ENCODE measurements at places on chromosomes 7 and 10.
A peak's percentile ranks its signal among the peaks of the same experiment; 100 is the strongest.

DNA sequence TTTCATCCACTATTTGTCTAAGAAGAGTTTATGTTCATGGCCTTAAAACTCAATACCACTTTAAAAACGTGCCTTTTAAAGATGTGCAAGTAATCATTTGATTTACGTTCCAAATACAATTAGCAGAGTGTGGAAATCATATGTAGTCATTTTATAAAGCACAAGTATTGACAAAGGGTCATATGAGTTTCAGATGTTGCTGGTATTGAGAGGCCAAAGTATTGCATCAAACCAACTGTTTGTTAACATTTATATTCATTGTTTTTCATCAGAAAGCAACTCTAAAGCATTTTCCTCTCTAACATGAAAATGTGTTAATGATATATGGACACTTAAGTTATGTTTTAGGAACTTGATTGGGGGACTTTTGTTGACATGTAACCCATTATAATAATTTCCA, 11.5 kb upstream of the TSGA13 start:
- no peak for DNase-seq

DNA sequence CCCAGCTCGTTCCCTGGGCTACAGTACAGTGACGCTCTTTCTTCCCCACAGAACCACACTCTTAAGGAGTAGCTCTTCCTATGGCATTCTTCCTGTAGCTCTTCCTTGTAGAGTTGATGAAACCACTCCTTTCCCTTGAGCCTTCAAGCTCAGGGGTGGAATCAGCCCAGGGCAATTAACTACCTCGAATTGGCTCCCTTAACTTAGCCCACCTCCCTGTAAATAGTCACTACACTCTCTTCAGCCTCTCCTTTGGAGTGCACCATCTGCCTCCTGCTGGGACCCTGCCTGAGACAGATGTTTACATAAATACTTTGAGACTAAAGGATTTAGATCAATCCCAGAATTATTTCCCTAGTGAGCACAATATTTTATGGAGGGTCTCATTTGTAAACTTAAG, 537.8 kb upstream of the AUTS2 start:
- DNase-seq = no peak

DNA sequence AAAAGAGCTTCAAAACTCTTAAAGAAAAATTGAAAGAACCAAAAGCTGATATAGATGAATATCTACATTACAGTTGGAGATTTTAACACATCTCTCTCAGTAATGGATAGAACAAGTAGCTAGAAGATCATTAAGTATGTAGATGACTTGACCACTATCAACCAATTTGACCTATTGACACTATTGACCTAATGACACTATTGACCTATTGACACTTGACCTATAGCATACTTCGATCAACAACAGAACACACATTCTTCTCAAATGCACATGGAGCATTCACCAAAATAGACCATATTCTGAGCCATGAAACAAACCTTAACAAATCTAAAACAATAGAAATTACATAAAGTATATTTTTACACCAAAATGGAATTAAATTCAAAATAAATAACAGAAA, 22.3 kb downstream of the GIMAP5 start:
- no peak for DNase-seq

- peak; percentile 16 for DNase-seq
Observed at GRCh38 chr10:117884093-117884492, 162.6 kb downstream of the RAB11FIP2 start.

- DNase-seq = no peak
Observed at GRCh38 chr10:68239596-68240150, 7.8 kb upstream of the ATOH7 start.

DNA sequence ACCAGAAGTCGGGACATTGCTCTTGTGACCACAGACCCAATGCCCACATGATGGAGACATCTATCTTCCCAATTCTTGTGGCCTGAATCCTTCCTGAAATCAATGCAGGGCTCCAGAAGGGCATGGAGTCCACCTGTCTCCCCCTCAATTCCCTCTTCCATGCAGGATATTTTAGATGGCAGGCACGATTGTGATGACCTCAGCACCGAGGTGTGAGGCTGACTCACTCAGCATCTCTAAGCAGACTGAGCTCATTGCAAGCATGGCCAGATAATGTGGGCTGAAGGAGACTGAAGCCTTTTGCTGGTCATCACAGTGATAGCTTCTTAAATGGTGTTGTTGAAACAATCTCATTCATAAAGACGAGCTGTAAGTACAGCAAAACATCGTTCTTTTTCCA, 374.9 kb upstream of the PODXL start:
- no peak for DNase-seq

- no peak for DNase-seq
Observed at GRCh38 chr7:1693991-1694524, 24.0 kb downstream of the ELFN1 start.

- DNase-seq = no peak
Observed at GRCh38 chr10:17504547-17505245, 50.3 kb upstream of the ST8SIA6 start.

GRCh38 chr7:96322373-96322695, 436 bp upstream of the SLC25A13 start:
- no peak for DNase-seq

DNA sequence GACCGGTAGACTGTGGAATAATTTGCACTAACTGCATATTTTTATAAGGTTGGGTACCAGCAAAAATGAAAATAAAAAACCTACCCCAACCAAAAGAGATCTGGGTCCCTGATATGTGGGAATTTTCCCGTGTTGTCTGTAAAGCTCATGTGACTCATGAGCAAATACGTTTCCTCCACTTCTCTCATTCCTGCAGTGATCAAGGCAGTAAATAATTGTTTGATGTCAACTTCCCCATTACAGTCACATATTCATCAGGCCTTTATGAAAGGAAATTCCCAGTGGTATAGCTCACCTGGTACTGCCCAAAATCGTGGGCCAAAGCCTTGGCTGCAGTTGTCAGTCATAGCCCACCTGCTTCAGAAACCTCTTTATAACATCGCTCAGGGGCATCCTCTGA, 166.0 kb upstream of the ANK3 start:
- no peak for DNase-seq

DNA sequence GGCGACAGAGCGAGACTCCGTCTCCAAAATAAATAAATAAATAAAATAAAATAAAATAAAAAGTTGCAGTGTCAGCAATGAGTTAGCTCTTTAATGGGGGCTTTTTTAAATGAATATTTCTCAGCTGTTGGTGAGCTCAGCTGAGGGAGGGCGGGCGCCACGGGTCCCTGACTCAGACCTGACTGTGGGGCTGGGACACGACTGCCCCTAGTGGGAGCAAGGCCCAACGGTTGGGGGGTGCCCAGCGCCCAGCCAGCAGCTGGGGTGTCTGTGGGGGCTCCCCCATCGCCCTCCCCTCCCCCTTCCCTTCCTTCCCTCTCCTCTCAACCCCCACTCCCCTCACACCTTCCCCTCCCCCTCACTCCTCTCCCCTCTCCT, 46.6 kb downstream of the PWWP2B start:
- peak; percentile 85 for DNase-seq

DNA sequence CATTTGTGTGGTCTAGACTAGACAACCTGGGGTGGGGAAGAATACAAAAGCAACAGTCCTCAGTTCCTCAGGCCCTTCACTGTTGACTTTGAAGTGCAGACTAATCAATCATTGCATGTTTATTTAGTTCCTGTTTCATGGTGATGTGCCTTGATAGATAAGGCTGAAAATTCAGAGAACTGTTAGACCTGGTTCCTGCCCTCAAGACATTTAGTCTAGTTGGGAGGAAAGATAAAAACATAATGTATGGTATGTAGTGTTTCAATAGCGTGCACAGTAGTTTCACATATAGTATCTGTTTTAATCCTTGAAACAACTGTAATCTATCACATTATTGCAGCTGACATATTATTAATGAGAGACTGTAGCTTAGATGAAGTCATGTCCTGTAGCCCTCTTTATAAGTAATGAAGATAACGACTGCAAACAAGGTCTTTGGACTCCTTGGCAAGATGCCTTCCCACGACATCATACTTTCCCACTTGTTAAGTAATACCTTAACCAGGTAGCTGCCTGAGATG, 124.0 kb downstream of the CELF2 start:
- DNase-seq = no peak

DNA sequence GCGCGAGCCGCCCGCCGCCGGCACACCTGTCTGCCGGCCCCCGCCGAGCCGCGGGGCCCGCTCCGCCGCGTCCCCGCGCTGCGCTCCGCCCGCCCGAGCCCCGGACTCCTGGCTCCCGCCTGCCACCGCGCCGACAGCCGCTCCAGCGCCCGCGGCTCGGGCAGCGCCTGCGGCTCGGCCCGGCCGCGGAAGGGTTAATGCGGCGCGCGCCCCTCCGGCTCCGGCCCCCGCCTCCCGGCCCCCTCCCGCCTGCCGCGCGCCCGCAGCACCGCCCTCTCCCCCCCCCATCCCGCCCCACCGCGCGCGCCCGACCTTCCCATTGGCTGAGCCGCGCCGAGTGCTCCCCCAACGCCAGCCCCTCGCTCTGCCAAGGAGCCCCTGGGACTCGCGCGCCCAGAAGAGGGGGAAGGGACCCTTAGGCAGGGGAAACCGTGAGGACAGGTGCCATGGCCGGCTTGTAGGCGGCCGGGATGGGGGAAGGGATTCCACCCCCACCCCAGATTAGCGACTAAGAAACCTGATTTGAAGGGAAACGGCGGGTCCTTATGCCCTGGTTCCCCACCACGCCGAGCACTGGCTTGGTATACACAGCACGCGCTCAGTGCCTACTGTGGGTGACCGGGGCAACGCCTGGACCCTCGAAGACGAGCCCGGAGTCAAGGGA, at the start of gene KCNH2:
Gene KCNH2 (minus strand): TSS at position 196 of the 664 bp plus-strand sequence. CDS start 408 bp downstream, outside the sequence.
- DNase-seq = no peak

DNA sequence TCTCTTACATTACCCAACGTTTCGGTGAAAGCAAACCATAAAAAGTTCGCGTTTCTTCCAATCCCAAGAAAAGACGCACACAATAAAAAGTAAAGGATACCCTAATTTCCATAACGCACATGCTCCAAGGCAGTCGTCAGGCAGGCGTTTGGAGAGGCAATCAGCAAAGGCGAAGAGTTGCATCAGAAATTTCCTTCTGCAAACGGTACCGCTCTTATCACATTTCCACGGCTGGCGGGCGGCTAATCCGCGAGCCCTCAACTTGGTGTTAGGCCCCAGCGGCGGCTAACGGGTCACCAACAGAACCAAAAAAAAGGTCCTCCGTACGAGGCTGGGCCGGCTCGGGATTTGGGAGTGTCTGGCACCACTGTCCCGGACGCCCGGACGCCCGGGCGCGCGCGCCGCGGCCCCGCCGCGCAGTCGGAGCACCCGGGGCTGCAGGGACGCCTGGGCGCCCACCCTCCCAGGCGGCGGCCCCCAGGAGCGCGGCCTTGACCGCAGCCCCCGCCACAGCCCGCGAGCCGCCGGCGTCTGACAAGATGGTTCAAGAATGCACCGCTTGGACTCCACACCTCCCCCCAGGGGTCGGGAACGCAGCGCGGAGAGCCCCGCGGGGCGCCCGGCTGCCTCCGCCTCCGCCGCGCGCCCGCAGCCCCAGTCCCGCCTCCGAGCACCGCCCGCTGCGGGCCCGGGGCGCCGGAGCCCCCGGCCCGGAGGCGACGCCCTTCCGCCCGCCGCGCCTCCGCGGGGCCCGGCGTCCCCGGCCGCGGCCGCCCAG, 9.8 kb upstream of the GRB10 start:
- peak; percentile 24 for DNase-seq

DNA sequence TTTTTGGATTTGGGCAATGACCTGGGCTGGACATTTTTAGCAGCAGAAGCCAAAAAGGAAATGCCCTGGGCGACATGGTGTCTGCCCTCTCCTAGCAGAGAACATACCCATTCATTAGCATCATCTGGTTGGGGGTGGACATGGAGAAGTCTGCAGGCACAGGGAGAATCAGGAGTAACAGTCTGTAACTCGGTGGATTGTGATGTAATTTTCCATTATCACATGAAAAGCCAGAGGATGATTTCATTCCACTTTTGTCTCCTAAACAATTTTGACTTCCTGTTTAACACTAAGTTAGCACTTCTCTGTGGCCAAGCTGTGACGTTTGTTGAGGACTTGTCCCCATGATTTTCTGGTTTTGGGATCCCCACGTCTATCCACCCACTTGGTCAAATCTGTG, 153.8 kb upstream of the HABP2 start:
- DNase-seq = no peak

DNA sequence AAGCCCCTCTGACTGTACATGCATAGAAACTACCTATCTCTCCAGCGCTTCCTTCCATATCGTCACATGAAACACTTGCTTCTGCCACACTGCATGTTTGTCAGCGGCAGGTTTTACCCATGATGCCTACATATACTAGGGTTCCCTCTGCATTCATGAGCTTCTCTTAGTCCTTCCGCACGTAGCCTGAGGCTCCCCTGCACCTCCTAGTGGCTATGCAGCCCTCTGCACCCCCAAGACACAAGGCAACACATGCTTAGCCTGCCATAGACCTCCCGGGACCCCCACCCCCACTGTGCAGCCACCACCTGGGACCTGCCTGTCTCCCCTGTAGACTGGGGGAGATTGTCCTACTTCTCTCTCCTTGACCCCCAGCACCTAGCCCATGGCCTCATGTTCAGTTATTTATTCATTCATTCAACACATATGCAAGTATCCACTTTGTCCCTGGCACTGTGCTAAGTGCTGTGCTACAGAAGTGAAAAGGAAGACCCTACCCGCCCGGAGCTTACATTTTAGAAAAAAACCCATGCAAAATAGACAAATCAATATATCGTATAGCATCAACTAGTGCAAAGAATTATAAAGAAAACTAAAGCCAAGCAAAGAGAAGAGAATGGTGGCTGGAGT, 23.5 kb downstream of the TMEM273 start:
- DNase-seq = peak; percentile 58

GRCh38 chr7:69476416-69476815, 121.9 kb upstream of the AUTS2 start:
- no peak for DNase-seq
